ENCODE measurements at places on chromosomes 4 and X.

DNA sequence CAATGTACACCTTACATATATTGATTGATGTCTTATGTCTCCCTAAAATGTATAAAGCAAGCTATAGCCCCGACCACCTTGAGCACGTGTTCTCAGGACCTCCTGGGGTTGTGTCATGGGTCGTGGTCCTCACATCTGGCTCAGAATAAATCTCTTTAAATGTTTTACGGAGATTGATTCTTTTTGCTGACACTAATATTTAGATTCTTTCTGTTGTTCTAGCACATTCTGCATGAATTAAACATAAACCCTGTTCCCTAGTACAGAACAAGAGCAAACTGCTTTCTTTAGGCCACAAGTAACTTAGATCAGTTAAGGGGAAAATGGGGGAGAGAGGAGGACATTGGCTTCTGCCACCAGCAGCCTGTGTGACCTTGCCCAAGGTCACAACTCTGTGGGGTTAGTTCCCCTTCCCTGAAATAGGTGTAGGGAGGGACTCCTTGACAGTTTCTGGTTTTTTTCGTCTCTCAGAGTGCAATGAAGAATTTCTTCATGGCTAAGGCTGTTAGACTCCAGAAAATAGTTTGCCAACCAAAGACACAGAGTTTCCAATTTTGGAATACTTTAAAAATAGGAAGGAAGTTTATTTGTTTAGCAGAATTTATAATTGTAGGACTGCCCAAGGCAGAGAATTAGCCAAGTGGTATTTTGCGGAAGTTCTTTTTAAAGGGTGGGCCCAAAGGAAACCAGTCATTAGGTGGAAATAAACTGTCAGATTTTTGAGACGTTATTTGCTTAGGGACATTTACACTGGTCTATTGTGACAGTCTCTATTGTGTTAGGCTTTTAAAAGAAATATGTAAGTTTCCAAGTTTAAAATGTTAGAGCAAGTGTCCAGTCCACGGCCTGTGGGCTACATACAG is 29.4 kb downstream of the PTTG2 start:
- DNase-seq = no peak

DNA sequence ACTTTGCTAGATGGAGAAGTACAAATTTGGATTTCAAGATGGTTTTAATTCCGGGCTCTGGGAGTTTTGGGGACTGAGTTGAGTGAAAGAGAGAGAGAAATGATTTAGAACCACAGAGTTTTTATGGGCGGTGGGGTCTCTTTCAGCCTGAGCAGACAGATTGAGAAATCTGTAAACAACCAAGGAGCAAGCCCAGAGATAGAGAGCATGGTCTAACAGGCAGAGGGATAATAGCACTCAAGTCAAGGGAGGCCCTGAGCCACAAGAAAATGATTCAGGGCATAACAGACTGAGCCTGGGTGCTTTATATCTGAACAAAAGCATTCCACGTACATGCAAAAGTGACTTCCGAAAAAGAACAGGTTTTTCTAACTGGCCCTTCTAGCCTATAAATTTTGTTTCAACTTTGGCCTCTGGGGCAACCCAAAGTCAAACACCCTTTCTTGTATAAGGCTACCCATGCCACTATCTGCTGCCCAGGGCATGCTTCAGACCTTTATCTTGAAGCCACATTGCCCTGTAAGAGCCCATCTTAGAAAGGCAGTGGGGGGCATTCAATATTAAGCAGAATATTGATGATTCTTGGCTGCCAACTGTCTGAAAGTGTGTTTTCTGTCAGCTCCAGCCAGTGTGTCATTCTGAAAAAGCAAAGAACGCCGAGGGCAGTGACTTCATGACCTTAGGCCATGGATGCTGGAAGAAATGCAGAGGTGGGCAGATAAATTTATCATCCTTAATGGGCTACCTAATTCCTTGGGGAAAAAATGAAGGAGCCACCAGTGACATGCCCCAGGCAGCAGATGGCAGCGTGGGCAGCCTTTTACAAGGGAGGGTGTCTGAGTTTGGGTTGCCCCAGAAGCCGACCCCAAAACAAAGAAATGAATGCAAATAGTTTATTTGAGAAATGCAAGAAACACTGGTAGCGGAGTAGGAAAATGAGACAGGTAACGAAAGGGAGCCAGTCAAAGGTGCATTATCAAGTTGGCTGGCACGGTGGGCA is 637.6 kb downstream of the MID1IP1 start:
- no peak for DNase-seq

- no peak for DNase-seq
Observed at GRCh38 chr4:111678908-111679307, 466.3 kb upstream of the FAM241A start.

GRCh38 chr4:99594818-99595217 is 20.2 kb downstream of the MTTP start:
- DNase-seq = no peak

DNA sequence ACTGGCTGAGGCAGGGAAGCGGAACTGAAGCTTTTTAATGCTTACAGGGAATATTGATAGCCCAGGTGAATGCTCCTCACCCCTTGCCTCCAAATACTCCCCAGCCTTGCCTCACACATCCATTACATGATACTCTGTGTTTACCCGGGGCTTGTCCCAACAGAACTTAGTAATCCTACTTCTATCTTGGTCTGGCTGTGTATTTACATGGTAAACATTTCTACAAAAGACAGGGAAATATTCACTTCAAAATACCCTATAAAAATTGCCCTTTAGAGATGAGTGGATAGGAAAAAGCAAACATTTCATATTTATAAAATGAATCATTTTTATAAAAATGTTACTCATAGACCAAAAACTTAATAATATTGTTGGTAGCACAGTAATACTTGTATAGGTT is 120.1 kb downstream of the NHS start:
- no peak for DNase-seq

DNA sequence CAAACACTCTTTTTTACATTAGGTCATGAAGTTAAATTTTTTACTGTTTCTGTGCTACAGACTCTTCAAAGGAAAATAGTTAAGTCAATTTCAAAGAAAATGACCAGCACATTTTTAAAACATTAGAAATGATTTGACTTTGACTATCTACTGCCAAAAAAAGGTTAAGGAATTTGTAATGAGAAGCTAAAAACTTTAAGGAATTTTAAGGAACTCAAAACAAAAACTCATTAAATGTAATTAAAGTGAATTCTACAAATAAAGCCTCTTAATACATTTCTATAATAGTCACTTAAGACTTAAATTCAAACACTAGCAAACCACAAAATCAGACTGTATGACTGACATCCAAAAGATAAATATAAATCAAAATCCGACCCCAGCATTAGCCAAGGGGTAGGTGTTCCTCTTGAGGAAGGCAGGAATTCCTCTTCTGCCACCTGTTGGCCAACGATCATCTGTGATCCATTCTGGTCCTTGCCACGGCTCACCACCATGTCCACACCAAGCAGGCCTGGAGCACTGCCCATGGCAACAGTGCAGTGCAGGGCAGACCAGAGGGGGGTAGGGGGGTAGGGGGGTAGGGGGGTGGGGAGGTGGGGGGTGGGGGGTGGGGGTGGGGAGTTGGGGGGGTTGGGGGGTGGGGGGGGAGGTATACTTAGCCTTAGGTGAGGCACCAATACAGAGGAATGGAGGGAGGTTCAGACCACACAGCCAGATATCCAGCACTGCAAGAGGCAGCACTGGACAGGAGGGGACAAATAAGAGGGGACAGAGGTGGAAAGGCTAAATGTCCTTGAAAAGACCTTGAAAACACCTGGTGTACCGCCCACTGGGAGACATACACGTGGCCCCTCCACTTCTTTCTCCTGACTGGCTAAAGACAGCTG is 287.4 kb downstream of the CHIC1 start:
- DNase-seq = no peak

DNA sequence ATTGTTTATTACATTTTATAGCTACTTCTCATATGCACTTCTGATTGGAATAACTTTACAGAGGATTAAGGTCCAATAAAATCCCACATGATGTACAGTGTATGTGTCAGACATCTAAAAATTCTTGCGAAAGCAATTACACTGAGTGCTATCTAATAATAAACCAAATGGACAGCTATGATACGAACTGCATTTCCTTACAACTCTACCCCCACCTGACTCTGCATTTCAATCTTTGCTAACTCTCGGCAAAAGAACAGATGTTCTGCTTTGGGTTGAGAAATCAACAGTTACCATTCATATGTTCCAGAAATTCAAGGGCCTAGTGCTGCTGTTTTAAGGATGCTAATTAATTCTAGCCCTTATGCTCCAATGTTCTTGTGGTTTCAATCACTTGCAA is 287.9 kb upstream of the NOCT start:
- DNase-seq = no peak

DNA sequence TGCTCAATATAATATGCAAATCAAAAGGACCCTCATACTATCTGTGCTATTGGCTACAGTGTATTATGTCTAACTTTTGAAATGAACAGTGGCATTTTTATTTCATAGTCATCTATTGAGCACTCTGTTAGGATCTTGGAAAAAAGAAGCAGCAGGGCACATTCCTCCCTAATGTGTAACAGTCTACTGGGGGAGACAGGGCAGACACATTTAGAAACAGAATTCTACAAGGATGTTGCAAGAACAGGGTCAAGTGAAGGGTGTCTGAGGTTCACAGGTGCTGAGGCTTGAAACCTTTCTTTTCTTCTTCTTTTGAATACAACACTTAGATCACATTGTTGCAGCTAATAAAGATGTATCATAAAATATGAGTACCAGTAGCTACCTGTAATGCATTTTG is 129.7 kb upstream of the SLC4A4 start:
- DNase-seq = no peak

DNA sequence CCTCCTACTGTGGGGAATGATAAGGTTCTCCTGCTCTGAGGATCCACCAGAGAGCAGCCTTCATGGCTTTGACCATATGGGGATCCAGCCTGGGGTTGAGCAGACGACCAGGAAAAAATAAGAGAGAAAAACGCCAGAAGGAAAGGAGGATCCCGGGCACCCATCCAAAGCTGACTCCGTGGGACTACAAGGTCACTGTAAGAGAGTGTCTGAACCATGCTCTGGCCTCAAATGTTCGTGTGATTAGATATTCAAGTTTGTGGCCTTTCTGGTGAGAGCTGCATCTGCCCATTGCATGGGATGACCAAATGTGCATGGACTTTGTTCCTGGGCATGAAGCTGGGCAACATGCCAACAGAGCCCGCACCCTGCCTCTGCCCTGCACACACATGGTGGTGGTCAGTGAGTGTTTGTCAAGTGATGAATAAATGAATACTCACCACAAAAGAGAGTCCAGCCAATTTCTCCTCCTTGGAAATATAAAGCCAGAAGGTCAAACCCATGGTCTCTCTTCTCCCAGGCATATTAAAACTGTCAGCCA is 346.0 kb upstream of the GATB start:
- no peak for DNase-seq

All from AG04450 (cell line).